ENCODE measurements at places on chromosomes 2 and 18.

DNA sequence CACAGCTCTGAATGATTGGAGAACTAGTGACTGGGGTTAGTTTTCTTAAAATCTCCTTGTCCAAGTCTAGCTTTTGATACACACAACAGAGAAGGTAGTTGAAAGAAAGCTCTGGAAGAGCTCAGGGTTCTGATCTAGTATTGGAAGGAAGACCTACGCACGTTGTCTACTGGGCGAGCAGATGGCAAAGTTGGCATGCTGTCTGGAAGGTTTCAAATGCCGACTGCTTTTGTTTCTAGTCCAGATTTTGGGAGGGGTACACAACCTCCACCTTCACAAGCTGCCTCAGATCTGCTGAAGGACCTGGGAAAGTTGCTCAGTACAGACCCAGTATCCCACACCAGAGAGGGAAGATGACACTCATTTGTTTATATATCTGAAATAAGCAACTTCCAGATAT is 507.3 kb downstream of the RNF144A start:
- DNase-seq, result no peak

DNA sequence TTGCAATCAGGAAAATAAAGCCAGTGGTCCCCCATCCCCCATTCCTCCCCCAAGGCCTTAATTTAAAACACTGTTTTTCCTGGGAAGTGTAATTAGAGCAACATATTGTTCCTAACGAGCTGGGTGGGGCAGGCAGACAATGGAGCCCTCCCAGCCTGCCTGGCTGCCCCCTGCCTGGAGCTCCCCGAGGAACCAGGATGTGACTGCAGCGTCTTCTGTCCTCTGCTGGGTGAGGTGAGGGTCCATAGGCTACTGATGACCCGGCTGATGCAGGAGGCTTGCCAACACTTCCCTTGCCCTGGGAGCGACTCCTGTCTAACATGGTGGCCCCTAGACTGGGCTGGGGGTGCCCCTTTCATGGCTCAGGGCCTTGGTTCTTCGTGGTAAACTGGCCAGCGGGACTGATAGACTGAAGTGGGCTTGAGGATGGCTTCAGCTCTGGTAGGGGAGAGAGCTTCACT is 152.4 kb downstream of the DYSF start:
- no peak for DNase-seq

- no peak for DNase-seq
These were observed 142.6 kb downstream of the TFCP2L1 start for GRCh38 chr2:121142452-121142851.

GRCh38 chr2:26993768-26994167 is 23.3 kb downstream of the MAPRE3 start:
- DNase-seq, result no peak

Data from stimulated activated CD4-positive, alpha-beta T cell treated with anti-CD3 and anti-CD28 coated beads, Interleukin-12 subunit alpha, Interleukin-12 subunit beta, amount 100 ng/mL, for 48 hours (primary cell).